ENCODE measurements at places on chromosomes 1 and 21. TPM values are rescaled to one million over a fixed set of nuclear protein-coding genes. Genes with fewer than 3 reads are reported as not detected.

OR2T35 gene
- not detected for total RNA-seq

GRCh38 chr1:66383168-66383567, 150.8 kb upstream of the SGIP1 start:
- peak; percentile 45 for DNase-seq

- no peak for DNase-seq
Observed at GRCh38 chr1:221117133-221117532, 237.9 kb downstream of the HLX start.

- peak; percentile 28 for DNase-seq
Observed at GRCh38 chr1:202661136-202661845, 49.0 kb downstream of the SYT2 start.

BRDT gene
- 0.19 TPM for total RNA-seq

Data from GM23338 (cell line).